LoVo (cell line): ENCODE measurements at places on chromosomes 5 and 9.

GRCh38 chr5:158301186-158301585 lies 442.2 kb upstream of the CLINT1 start:
- no peak for DNase-seq

- no peak for DNase-seq
These were observed at the start of gene F2RL2 for GRCh38 chr5:76622973-76623596. Gene F2RL2 (minus strand): TSS chr5:76623403. CDS start chr5:76623230, 173 bp downstream.

- DNase-seq = no peak
These were observed 185.5 kb downstream of the SPOCK1 start for GRCh38 chr5:137313526-137314175.

GRCh38 chr5:150659360-150660107 lies 1.5 kb upstream of the MYOZ3 start:
- DNase-seq = no peak

DNA sequence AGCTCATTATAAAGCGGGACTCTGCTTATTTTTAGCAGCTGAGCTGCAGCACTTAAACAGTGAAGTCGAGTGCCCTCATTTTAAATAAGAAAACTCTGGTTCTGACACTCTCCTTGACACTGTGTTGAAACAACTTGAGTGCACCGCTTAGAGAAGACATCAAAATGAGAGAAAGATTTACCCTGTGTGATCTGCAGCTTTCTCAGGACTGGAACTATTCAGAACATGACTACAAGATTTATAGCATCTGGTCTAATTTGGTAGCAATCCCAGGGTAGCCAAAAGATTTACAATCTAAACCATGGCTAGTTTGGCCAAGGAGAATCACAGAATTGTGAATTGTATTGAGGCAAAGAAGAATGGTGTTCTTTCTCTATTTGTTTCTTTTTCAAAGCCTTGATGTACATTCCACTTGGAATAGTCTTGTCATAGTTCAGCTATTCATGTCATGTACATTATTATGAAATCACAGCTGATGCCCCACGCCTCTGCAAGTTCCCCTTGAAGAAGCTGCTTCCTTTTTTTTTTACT lies 38.7 kb downstream of the PLEKHG4B start:
- no peak for DNase-seq

GRCh38 chr5:79224286-79224984 lies 11.5 kb upstream of the JMY start:
- DNase-seq = no peak

DNA sequence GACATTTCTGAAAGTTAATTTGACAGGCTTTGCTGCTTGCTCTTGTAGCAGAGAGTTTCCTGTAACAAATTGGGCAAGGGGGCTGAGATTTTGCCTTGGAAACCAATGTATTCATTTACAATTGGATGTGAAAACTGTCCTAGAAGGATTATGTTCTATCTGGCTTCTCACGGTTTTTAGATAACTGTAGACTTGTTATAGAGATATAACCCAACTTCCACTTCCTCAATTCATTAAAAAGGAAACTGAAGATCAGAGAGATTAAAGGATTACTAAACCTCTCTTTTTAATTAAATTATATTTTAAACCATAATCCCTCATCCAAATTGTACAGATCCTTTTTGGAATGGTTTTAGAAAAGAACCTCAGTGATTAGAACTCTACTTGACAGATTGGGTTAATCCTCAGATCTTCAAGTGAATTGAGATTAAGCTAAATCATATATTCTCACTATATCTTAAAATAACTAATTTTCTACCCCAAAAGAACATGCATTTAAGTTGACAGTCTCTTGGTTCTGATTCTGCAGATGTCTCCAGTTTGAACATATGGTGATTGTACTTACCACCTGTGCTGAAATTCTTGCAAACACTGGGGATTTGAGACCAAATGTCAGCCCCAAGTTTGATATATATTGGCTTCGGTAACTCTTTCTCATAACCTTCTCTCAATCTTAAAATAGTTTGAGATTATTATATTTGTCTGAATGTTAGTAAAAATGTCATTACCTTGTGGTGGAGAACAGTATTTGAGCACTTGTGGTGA lies 130.1 kb upstream of the C9orf72 start:
- no peak for DNase-seq

- peak; percentile 91 for DNase-seq
These were observed 532 bp downstream of the DNAJC21 start for GRCh38 chr5:34929720-34930461.

GRCh38 chr5:180053061-180053602 lies 18.4 kb downstream of the RNF130 start:
- DNase-seq = no peak

DNA sequence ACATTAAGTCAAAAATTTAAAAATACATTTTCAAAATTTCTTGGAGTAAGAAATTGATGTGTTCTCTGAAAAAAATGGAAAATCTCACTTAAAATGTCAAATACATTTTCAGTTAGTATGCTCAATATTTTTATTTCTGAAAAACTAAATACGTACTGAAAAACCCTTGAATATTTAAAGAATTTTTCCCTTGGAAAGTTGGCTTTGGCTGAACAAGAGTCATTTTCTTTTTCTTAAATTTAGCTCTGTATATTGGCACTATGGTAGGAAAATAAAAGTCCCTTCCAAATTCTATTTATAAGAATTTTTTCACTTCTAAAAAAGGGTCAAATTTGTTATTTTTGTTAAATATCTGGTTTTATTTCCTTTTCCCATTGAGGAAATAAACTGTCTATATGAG lies 29.0 kb upstream of the CDH18 start:
- no peak for DNase-seq

GRCh38 chr5:1255081-1255561 lies 29.9 kb downstream of the SLC6A18 start:
- DNase-seq = no peak

DNA sequence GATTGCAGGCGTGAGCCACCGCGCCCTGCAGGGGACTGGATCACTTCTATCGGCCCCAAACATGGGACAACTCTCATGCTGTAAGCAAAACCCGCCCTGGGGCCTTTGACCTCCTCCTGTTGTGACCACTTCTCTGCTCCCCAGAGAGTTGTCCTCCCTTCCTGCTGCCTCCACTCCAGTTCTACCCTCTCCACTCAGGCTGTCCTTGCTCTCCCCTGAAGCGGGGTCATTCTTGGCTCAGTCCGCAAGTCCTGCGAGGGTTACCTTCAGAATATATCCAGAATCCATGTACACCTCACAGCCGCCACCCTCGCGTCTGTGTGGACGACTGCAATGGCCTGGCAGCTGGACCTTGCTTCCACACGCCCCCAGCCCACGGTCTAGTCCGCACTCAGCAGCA lies 273.7 kb downstream of the PBX3 start:
- DNase-seq = no peak

DNA sequence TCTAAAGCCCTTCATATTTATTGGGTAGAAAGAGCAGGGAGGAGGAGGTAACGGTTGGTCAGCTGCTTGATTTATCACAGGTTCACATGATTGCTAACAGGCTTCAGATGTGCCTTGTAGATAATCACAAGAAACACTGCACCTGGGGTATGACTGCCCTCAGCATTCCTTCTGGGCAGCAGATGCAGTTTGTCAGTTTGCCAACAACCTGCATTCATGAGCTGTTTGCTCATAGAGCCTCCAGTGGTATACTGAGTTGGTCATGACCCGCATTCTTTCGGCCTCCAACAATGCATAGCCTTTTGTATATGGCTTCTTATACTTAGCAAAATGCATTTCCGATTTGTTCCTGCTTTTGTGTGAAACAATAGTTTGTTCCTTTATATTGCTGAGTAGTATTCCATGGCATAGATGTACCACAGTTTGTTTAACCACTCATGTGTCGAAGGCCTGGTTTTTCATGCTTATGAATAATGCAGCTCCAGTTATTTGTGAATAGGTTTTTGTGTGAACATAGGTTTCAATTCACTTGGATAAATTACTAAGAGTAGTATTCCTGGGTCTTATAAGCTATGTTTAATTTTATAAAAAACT lies 83.6 kb downstream of the ARHGEF28 start:
- DNase-seq = no peak

DNA sequence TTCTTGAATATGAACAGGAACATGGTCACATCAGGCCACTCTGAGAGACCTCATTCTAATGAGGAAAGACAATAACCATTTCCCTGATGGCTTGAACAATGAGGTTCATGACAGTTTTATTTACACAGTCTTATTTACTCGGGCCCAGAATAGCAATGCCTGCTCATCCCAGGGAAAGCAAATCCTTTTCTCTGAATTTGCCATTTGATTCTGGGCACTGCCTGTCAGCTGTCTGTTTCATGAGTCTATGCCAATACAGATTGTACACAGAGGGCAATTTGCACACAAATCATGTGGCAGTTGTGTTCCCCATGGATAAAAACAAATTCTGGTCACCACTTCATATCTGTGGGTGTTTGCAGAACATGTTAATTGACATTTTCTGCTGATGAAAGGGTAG lies 492.5 kb downstream of the ACTL7B start:
- DNase-seq = no peak

GRCh38 chr5:95993266-95993665 lies 31.6 kb upstream of the ELL2 start:
- DNase-seq = no peak

DNA sequence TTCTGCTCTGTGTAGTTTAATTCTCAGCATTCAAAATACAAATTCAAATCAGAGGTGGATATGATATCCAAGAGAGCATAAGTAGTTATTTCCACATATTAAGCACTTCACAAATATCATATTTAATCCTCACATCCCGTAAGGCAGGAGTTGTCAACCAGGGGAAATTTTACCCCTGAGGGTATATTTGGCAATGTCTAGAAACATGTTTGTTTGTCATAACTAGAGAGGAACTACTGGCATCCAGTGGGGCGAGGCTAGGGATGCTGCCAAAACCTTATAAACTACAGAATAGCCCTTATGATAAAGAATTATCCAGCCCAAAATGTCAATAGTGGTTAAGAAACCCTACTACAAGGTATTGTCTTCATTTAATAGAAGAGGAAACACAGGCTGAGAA lies 619.4 kb downstream of the SLCO4C1 start:
- no peak for DNase-seq

GRCh38 chr9:115050002-115050490 lies 67.9 kb downstream of the TNC start:
- no peak for DNase-seq

GRCh38 chr5:156595132-156595787 lies 254.8 kb upstream of the PPP1R2B start:
- DNase-seq = no peak

DNA sequence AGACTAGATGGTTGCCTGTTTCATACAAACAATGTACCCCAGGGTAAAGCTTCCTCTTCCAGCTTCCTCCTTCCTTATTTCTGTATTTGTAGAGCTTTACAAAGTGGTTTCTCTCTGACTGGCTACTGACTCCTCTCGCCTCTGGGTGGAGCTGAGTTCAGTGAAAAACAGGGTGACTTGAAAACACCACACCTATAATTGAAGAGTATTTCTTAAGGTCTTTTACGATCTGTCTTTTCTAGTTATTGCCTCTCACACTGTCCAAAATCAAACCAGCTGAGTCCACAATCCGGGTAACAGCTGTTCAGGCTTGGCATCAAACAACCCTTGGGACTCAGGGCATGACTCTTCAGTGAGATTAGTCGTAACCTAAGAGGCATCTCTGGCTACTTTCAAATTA lies 200.4 kb downstream of the ARRDC3 start:
- DNase-seq = no peak

GRCh38 chr9:98084396-98084795 lies 27.9 kb downstream of the NANS start:
- no peak for DNase-seq

DNA sequence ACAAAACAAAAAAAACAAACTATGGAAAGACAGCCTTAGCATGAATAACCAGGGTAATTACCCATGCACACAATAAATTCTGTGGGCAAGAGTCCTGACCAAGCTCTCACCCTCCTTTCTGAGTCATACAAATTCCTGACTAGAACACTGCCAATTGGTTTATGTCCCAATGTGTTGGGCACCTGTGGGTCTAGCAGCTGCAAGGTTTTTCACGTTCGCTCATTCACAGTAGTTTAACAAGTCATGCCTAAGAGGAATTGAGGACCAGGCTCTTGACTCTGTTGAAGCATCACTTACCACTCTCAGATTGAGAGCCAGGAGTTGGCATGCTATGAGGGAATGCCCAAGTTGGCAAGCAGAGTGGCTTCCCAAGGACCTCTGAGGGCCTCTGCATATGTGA lies 205.5 kb upstream of the SLC24A2 start:
- DNase-seq = peak; percentile 32

DNA sequence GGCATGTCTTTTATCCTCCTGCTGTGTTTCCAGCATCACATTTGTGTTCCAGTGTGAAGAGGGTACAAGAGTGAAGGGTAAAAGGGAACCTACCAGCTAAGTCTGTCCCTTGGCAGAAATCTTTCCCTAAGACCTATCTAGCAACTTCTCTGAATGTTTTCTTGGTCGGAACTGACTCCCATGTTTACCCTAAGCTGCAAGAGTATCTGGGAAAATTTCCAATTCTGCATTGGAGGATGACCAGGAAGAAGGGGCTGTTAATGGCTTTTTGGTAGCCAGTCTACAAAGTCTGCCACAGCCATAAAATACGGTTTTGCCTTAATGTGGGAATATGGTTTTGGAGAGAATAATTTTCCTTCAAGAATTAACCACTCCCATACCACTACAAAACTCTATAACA lies 75.1 kb downstream of the MAST4 start:
- DNase-seq = no peak

GRCh38 chr9:73655831-73656230 lies 504.2 kb downstream of the ANXA1 start:
- DNase-seq = no peak

DNA sequence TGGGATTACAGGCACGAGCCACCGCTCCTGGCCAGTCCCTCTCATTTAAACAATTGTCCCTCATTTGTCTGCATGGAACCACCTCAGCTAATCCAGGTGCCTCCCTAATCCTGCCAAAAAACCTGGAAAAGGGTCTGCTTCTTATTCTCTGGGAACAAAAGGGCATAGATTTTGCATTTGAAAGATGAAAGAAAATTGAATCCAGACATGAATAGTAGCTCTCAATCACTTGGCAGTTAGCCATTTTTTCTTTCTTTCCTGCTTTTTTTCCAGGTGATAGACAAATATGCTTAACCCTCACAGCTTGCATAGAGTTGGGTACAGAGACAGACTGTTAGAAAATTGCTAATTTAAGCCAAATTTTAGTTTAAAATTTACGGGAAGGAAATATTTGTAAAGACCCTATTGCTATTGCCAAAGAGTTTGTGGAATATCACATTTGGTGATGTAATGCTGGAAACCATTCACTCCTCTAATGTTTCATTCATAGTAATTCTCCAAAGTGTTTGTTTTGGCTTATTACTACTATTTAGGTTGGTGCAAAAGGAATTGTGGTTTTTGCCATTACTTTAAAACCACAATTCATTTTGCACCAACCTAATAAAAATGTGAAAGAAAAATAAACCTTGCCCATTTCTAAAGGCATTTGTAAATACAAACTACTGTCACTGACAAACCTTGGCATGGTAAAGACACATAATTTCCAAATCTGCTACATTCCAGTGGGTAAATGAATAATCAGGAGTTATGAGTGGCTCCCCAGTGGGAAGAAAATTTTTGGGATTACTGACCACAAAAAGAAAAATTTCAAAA lies 80.5 kb upstream of the JAK2 start:
- no peak for DNase-seq
